NCI-H2107 (cell line): ENCODE measurements at places on chromosomes 3 and 15.

GRCh38 chr3:25038922-25039321, 389.1 kb upstream of the RARB start:
- peak; percentile 47 for DNase-seq

GRCh38 chr3:66449411-66449974, 51.3 kb downstream of the LRIG1 start:
- no peak for DNase-seq

DNA sequence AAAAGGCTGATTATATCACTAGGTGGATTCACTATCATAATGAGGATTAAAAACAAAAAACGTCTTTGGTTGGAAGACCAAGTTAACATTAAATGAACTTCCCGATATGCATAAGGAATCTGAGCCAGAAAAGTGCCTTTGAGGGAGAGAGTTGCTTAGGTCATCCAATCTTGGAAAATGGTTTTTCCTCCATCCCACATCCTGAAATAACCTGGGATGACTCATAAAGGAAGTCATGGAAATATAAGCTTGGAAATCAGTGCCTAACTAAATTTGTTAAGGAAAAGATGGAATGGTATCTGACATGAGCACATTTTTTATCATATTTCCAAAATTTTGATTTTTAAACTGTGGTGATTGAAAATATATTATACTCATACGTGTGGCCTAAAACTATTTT, 66.0 kb downstream of the KBTBD8 start:
- DNase-seq: no peak

GRCh38 chr15:69402816-69403215, 11.3 kb upstream of the KIF23 start:
- DNase-seq: no peak

GRCh38 chr3:16928386-16929132, 43.8 kb downstream of the PLCL2 start:
- DNase-seq: no peak

GRCh38 chr3:35709691-35710090, 70.4 kb downstream of the ARPP21 start:
- DNase-seq: no peak

GRCh38 chr3:148459931-148460513, 237.7 kb upstream of the AGTR1 start:
- no peak for DNase-seq

DNA sequence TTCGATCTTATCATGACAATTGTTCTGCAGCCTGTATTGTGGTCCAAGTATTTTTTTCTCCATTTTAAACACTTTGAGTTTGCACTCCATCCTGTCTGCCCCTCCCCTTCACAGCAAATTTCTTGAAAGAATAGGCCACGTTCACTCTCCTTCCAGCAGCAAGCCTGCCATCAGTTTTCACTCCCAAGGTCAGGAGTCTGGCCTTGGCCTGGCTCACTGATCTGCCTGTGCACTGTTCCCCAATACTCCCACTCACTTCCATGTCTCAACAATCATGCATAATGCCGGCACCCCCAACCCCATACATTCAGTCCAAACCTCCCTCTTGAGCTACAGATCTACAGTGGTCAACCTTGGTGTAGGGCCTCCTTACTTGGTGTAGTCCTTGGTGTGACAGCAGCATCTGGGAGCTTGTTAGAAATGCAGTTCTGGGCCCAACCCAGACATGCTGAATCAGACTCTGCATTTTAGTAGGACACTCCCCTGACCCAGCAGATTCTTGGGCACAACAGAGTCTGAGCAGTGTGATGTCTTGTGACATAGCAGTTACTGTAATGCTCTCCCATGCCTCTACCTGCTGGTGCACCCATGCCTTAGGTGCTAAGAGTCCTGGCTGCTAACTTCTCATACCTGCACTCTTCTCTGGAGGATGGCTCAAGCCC, 58.3 kb upstream of the XCR1 start:
- DNase-seq: no peak
